Sigmoid colon (tissue), 7 donors: ENCODE measurements at places on chromosomes 16 and 17.

- no peak for DNase-seq
Measured at GRCh38 chr16:19239511-19240155, 45.9 kb upstream of the CLEC19A start.

- DNase-seq: no peak
Measured at GRCh38 chr17:42535155-42536047, 640 bp upstream of the NAGLU start.

GRCh38 chr17:44398692-44399691 lies 9.5 kb upstream of the ITGA2B start:
- DNase-seq: no peak

GRCh38 chr16:8776129-8776584 lies 21.3 kb downstream of the TMEM186 start:
- no peak for DNase-seq

DNA sequence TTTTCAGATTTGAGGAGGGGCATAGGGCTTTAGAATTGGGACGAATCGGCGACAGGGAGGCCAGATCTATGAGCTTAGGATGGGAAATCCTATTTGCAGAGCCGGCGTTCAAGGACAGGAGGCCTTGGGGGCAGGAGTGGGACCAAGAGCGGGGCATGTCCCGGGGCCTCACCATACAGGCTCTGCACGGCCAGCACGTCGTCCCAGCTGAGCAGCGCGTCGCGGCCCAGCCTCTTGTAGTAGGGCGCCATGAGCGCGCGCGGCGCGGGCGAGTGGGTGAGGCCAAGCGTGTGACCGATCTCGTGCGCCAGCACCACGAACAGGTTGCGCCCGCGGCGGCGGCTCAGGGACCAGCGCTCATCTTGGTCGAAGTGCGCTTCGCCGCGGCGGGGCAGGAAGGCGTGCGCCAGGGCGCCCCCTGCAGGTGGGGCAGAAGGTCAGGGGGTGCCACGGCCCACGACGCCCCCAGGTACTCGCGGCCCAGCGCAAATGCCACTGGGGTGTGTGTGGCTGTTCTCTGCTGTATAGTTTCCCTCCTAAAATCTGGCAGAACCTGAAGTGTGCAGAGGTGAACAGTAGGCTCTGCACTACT lies 9.3 kb downstream of the C17orf50 start:
- DNase-seq: no peak

GRCh38 chr16:57261806-57262205 lies 16.7 kb downstream of the ARL2BP start:
- DNase-seq: peak; percentile 44

- DNase-seq: no peak
Measured at GRCh38 chr16:31228206-31228605, 11.3 kb upstream of the PYDC1 start.

- DNase-seq: peak; percentile 94
Measured at GRCh38 chr17:27892866-27893769, at the start of gene LYRM9. LYRM9 (minus strand) TSS chr17:27893365; CDS start chr17:27882694, 10,671 bp downstream.

GRCh38 chr16:58021661-58022551 lies 3.6 kb upstream of the MMP15 start:
- no peak for DNase-seq

GRCh38 chr17:44775838-44776621 lies 17.2 kb downstream of the ADAM11 start:
- no peak for DNase-seq

- no peak for DNase-seq
Measured at GRCh38 chr17:1068356-1068755, 71.4 kb downstream of the TIMM22 start.

DNA sequence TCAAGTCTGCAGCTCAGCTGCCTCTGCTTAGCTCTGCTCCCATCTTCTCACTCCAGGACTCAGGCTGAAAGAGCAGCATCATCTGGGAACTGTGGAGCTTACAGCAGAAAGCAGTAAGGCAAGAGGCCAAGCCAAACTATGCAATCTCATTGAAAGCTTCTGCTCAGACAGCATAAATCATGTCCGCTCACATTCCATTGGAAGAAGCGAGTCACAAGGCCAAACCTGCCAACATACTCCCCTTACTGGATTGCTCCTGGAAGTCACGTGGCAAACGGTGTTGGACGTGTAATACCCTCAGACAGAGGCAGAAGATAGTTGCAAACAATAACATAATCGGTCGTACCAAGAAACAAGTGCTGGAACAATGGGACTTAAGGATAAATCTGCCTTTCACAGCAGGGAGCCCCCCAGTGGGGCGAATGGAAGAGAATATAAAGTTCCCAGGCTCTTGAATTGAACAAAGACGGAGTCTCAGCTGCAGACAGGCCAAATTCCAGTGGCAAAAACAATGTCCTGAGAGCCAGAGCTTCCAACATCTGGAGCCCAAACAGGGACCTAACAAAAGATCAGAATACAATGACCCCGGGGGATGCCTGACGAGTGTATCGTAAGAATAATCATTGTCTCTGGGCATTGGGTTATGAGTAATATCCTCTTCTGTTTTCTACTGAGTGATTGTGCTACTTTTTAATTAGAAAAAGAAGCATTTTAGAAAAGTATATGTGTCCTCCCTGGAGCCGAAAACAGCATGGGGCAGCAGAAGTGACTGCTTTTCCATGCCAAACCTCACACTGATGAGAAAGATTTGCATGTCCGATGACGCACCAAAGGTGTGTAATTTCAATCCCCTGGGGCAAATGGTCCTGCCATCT lies 68.4 kb downstream of the CMC2 start:
- DNase-seq: peak; percentile 88

GRCh38 chr16:21277927-21278706 lies at the start of gene CRYM:
CRYM (minus strand) TSS chr16:21278290; CDS start chr16:21278251, 39 bp downstream.
- DNase-seq: peak; percentile 79

- DNase-seq: no peak
Measured at GRCh38 chr17:80585890-80586845, 41.5 kb downstream of the RPTOR start.
